ENCODE measurements at places on chromosomes 13 and 19. TPM values are rescaled to one million over a fixed set of nuclear protein-coding genes. Genes with fewer than 3 reads are reported as not detected.

- no peaks in the 10 kb centered on the region for H3K4me1 ChIP-seq
- H3K27ac ChIP-seq, result no peak overlapping the region
- no peak for DNase-seq
- no peak overlapping the region for H3K4me3 ChIP-seq
- H3K36me3 ChIP-seq, result no peaks in the 10 kb centered on the region
- no peaks in the 10 kb centered on the region for H3K27me3 ChIP-seq
Measured at GRCh38 chr13:48155848-48156247, 60.9 kb upstream of the MED4 start.

- no peaks in the 10 kb centered on the region for H3K4me1 ChIP-seq
- no peaks in the 10 kb centered on the region for H3K36me3 ChIP-seq
- no peak overlapping the region for H3K27ac ChIP-seq
Measured at GRCh38 chr13:19601749-19602725, 31.4 kb upstream of the MPHOSPH8 start.

- no peaks in the 10 kb centered on the region for H3K4me1 ChIP-seq
- no peaks in the 10 kb centered on the region for H3K36me3 ChIP-seq
- H3K27ac ChIP-seq, result no peak overlapping the region
- no peaks in the 10 kb centered on the region for H3K27me3 ChIP-seq
- no peak for DNase-seq
Measured at GRCh38 chr13:42981317-42981716, 10.7 kb downstream of the EPSTI1 start.

GRCh38 chr13:99122171-99122570, 78.5 kb upstream of the UBAC2 start:
- H3K36me3 ChIP-seq, result no peaks in the 10 kb centered on the region
- no peak for DNase-seq
- H3K27me3 ChIP-seq, result no peaks in the 10 kb centered on the region
- no peak overlapping the region for H3K4me3 ChIP-seq
- H3K4me1 ChIP-seq, result no peaks in the 10 kb centered on the region

The ZNF565 gene
- total RNA-seq, result 3.6 TPM

The TYK2 gene
- 67.8 TPM for total RNA-seq

The PLIN5 gene
- total RNA-seq, result 48.5 TPM

The MTUS2 gene
- 1.5 TPM for total RNA-seq

Data from ovary (tissue), 10 donors.